ENCODE measurements at places on chromosomes 1 and 21. TPM values are rescaled to one million over a fixed set of nuclear protein-coding genes. Genes with fewer than 3 reads are reported as not detected.

DNA sequence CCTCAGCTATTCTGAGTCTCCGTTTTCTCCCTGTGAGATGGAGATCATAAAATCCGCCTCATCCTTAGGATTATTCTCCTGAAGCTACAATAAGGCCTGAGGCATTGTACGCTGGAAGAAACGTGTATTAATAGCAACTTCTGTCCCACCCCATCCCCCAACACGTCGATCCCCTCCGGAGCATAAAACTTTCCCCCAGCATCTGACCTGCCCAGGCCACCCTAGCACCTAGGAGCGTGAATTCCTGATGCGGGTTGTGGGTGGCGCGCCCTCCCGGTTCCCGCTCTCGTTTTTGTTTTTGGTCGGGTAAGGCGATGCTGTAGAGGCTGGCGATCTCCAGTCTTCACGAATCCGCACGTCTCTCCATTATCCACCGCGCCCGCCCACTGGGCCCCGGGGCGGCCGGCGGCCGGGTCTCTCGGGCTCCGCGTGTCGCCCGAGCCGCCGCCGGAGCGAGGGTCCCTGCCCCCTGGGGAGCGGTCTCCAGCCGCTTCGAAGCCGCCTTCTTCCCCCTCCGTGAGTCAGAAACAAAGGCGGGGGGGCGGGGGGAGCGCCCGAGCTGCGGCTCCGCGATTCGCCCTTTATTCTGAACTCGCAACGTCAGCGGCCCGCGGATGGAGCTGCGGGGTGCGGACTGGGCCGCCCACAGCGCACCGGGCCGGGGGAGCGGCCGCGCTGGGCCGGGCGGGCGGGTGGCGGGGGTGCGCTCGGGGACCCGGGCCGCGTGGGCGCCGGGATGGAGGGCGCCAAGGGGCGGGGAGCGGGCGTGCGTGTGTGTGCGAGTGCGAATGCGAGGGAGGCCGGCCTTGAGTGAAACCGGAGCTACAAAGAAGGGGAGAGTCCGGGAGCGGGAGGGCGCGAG lies at the start of gene PLEKHO1:
Gene PLEKHO1 (plus strand): TSS at position 646 of the 862 bp plus-strand sequence. CDS start 342 bp downstream, outside the sequence.
- DNase-seq: peak; percentile 76

GRCh38 chr1:223257856-223258550 lies 106.0 kb downstream of the SUSD4 start:
- no peak for DNase-seq

Gene ZNF124
- total RNA-seq: 5.4 TPM

Gene CPLANE2
- total RNA-seq: 1.7 TPM

Gene RNF187
- 66.1 TPM for total RNA-seq

DNA sequence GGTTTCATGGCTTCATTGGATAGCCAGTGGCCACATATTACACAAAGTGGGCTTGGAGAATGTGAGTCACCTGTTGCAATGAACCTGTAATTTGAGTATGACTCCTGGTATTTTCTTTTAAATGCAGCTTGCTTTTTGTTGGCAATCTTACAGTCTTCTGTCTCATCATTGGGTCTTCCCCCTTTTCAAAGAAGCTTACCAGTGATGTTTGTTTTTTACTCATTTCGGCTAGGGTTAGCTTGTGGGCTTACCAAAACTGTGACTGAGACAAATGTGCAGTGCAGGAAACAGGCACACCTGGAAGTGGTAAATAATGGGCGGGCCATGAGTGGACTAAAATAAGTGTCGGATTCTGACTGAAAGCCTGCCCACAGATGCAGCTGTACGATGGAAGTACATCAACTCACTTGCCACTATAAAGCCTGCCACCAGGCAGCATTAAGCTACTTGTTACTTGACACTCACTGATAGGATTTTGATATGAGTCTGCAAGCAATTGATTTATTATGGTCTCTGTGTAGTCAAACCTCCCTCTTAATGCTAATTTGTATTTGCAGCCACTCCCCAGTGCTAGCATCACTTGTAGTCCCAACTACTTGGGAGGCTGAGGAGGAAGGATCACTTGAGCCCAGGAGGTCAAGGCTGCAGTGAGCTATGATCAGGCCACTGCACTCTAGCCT lies 4.2 kb downstream of the HHAT start:
- DNase-seq: no peak

DNA sequence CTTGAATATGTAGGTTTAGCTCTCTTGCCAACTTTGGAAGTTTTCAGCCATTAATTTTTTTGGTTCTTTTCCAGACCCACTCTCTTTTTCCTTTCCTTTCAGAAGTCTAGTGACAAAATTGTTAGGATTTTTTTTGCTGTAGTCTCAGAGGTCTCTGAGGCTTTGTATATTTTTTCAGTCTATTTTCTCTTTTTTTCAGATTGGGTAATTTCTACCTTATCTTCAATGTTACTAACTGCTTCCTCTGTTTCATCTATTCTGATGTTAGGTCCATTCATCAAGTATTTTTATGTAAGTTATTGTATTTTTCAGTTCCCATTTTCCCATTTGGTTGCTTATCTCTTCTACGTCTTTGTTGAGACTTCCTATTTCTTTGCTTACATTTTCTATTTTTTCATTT lies 15.7 kb downstream of the RGS2 start:
- DNase-seq: no peak

GRCh38 chr1:97489834-97490233 lies 431.0 kb downstream of the DPYD start:
- DNase-seq: no peak

Gene SLC41A1
- 39.7 TPM for total RNA-seq

- DNase-seq: no peak
Measured at GRCh38 chr1:39825432-39825941, 36.8 kb upstream of the BMP8B start.

DNA sequence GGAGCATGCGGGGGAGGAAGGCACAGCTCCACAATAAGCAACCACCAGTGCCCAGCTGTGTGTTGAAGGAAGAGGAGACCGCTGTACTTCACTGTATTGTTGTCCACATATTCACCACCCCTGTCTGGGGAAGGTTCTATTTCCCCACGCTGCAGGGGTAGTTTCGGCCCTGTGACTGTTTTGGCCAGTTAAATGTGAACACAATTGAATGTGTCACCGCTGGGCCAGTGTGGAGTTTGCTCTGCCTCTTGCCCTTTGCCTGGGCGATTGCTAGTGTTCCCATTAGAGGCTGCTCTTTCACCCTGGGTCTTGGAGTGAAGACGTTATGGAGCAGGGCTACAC lies 32.6 kb downstream of the UBE4B start:
- DNase-seq: peak; percentile 19

- DNase-seq: no peak
Measured at GRCh38 chr1:115230281-115230680, 107.8 kb downstream of the NGF start.

DNA sequence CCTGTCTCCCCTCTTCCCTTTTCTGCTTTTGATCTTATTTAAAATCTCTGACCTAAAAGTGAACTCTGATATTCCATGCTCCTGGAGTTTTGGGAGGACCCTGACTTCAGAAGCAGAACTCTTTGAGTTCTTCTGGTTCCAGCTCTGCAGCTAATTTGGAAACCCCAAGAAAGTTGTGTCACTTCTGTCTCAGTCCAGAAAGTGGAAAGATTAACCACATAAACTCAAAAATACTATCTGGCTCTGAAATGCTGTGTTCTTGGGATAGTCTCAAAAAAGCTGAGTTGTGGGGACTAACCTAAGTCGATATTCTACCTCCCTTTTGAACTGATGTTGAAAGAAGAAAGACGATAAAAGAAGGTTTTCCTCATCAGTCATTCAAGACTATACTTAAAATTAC lies 59.8 kb downstream of the ITPKB start:
- no peak for DNase-seq

GRCh38 chr1:154176337-154176736 lies 15.6 kb downstream of the TPM3 start:
- no peak for DNase-seq

Gene RNU1-1
- total RNA-seq: under 0.01 TPM

Gene MAB21L3
- total RNA-seq: not detected

- no peak for DNase-seq
Measured at GRCh38 chr1:12456979-12457378, 161.0 kb downstream of the DHRS3 start.

- DNase-seq: no peak
Measured at GRCh38 chr1:107804134-107804533, 160.8 kb downstream of the VAV3 start.

DNA sequence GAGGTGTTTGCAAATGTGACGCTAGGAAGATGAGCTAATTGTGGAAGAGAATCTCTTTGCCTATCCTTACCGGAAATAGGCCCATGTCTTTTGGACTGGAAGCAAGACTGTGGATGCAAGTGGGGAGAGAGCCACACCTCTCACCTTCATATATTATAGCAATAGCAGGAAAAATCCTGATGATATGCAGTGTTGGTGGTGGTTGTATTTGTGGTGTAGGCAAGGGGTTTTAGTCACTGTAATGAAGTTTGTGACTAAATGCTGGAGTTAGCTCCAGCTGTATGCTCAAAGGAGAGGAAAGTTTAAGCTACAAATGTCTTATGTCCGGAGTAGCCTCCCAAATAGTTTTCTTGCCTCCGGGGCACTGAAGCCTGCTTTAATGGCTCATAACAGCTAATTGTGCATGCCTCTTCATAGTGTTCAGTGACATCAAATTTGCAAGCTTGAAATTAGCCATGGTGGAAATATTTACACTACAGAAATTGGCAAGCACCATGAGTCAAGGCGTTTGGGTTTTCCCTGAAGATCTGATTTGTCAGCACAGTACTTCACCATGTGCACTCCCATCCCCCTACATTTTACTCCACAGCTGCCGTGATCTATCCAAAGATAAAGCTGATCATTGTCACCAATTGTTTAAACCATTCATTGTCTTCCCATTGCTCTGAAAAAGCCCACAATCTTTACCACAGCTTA lies 102.6 kb upstream of the ZNF644 start:
- DNase-seq: no peak

Gene C1orf185
- total RNA-seq: not detected

Gene CSF1
- 17.8 TPM for total RNA-seq

Gene ATP6V1G3
- total RNA-seq: not detected

Gene RHBDL2
- not detected for total RNA-seq

- DNase-seq: no peak
Measured at GRCh38 chr1:96633695-96634094, 87.9 kb upstream of the PTBP2 start.

DNA sequence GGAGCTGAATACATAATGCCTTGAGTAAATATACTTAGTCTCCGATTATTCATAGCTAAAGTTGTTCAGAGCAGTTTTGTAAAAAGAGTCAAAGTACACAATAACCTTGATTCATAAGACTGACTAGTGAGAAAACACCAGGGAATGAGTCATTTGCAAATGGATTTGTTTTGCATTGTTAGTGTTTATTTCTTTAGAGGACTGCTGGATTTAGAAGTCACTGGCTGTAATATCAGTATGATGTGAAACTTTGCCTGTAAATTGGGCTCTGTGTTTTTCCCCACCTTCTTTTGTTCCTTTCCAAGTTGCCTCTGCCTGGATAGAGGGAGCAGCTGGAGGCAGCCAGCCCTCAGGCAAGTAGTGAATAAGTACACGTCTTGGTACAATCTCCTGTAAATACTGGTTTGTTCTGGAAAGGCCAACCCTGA lies 474.7 kb downstream of the NUF2 start:
- no peak for DNase-seq

GRCh38 chr1:52795464-52795863 lies 47.1 kb upstream of the ZYG11A start:
- DNase-seq: no peak

GRCh38 chr1:56297208-56297607 lies 282.2 kb downstream of the PLPP3 start:
- DNase-seq: no peak

GRCh38 chr1:216927633-216928032 lies 204.4 kb upstream of the ESRRG start:
- no peak for DNase-seq

GRCh38 chr1:233446935-233447334 lies 119.4 kb downstream of the MAP3K21 start:
- DNase-seq: no peak

DNA sequence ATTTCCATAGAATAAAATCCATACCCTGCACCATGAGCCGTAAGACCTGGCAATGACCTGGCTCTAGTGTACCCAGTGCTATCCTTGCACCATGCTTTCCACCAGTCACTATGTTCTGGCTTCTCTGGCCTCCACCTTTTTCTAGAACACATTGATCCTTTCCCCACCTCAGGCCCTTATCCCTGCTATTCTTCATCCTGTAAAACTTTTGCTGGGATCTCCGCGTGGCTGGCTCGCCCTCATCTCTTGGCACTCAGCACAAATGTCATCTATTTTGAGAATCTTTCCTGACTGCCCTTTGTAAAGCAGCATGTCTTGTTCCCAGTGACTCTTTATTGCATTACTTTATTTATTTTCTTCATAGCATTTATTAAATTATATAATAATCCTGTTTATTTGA lies 169.8 kb upstream of the B3GALT2 start:
- DNase-seq: peak; percentile 14

Gene GJB4
- total RNA-seq: not detected

- DNase-seq: no peak
Measured at GRCh38 chr1:32886004-32886827, at the start of gene HPCA. HPCA (plus strand) TSS chr1:32886491; CDS start chr1:32888899, 2,408 bp downstream.

DNA sequence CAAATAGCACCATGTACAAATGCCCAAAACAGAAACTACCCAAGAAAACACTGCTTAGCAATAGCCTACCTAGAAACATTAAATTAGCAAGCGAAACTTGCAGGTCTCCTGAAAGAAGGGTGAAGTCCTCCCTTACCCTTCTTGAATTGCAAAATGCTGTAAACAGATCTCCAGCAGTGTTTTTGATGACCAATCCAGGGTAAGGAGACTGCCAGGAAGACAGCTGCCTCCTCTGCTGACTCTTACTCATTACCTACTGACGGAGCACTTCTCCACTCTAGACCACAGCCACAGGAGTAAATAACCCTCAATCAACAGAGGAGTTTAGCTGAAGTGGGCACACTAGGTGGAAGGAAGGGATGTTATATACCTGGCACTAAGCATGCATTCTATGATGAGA lies 32.2 kb upstream of the GADD45A start:
- peak; percentile 86 for DNase-seq

GRCh38 chr1:227780101-227781044 lies 35.1 kb upstream of the PRSS38 start:
- no peak for DNase-seq

- peak; percentile 77 for DNase-seq
Measured at GRCh38 chr1:155968670-155969069, 9.7 kb downstream of the ARHGEF2 start.

Gene GIPC2
- total RNA-seq: 1.2 TPM

DNA sequence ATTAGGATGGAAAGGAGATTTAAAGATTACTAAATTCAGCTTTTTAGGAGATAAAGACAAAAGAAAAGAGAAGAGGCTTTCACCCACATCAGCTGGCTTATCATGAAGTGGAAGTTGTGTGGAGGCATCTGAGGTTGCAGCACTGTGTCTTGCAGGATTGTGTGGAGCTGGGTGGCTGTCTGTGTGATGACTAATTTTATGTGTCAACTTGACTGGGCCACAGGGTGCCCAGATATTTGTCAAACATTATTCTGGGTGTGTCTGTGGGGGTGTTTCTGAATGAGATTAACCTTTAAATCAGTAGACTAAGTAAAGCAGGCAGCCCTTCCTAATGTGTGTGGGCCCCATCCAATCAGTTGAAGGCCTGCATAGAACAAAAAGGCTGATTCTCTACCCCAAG lies 3.9 kb downstream of the KCNA10 start:
- no peak for DNase-seq

DNA sequence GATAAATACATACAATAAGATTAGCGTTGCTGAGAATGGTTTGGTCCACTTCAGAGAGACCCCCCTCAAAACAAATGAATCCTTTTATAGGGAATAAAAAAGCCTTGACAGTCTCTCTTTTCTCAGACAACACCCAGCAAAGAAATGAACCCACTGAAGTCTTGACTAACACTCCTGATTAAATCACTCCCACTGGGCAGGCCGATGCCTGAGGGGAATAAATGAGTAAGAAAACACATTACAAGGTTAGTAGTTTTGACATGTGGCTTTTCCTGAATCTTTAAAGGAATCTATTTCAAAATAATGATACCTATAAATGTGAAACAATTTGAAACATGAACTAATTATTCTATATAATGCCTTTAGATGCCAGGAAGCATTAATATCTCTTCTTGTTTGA lies 146.9 kb upstream of the POGK start:
- no peak for DNase-seq

All from gastrocnemius medialis (tissue), 4 donors.